ENCODE measurements at places on chromosomes 2 and 18.

DNA sequence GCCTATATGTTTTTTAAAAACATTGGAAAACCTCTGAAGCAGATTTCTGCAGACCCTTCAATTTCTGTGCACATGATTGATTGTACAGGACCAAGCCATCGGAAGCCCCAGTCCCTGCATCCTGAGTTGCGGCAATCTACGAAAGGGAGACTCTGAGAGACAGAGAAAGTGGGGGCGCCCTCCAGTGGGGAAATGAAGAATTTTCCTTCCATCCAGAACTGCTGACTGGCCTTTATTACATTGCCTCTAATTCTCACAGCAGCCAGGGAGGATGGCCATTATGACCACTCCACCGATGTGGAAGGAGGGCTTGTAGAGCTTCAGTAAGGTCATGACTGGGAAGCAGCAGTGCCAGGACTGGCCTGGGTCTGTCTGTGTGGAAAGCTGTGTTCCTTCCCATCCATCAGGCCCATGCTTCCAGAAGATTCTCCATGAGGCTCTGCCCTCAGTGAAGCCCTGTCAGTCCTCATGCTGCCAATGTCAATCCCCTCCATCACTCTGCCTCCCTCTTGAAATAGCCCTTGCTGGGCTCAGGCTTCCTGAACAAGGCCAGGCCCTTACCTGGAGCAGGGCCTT is 20.0 kb upstream of the RESP18 start:
- DNase-seq = peak; percentile 52

GRCh38 chr2:118059919-118060478 is 28.3 kb upstream of the INSIG2 start:
- DNase-seq = no peak

DNA sequence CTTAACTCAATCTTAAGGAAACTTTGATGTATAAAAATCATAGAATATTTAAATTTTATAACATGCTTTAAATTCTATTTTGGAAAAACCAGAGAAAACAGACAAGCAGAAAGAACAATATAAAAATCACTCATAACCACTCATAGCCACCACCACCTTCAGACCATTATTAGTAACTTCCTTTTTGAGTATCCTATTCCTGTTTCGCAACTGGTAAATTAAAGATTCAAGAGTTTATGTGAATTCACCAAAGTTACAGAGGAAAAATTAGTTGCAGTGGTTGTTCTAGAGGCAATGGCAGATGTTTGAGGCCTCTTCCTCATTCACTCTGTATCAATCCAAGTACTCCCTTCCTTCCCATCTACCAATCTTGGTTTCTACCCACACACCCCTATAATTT is 49.3 kb upstream of the PROKR1 start:
- DNase-seq = no peak

DNA sequence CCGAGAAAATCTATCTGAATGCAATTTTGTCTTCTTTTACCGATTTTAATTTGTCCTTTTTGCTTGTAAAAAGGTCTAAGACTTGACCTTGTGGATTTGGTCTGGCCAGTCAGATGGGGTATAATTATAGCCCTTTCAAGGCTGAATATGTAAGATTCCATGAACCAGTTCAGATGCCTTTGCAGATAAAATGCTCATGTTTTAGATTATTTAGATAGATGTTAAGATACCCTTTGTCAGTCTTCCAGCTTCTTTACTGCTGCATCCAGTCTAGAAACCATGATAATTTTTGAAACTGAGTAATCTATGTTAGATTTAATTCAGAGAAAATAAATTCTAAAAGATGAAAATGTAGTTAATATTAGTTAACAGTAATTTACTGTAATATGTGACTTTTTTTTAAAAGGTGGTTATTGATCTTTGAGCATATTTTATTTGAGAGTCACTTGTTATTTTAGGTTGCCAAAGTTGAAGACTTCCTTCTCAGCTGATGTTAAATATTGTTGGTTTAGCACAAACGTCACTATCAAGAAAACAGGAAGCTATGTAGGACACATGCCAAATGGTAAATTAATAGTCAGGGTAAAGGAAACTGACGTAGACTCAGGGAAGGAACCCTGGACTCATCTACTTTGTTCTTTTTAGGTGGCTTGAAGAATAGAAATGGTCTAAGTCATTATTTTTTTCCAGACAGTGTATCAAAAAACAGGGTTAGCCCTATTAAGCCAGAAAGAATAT is 29.8 kb downstream of the BABAM2 start:
- DNase-seq = no peak

GRCh38 chr2:97698530-97698929 is 14.8 kb upstream of the ZAP70 start:
- DNase-seq = no peak

- DNase-seq = no peak
Measured at GRCh38 chr18:23307567-23308295, 145.4 kb upstream of the RIOK3 start.

DNA sequence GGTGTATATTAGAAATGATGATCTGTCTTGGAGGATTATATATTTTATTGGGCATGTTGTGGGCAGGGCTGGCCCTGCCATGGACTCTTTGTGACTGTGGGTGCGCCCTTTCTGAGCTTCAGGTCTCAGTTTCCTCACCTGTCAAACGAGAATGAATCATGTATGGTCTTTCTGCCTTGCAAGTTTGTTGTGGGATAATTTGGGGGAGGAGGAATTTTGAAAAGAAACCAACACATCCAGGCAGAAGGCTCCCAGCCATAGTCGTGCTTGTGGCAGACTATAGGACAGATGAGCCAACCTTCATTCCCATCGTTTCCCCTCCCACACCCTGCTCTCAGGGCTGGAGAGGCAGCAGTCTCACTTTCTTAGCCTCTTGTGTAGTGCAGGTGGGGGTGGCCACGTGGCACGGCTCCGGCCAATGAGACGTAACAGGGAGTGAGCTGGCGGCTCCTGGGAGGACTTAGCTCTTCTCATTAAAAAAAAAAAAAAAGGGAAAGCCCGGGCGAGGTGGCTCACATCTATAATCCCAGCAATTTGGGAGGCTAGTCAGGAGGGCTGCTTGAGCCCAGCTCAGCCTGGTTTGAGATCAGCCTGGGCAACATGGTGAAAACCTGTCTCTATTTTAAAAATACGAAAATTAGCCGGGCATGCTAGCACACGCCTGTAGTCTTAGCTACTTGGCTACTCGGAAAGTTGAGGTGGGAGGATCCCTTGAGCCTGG is 63.1 kb downstream of the RHOB start:
- DNase-seq = peak; percentile 77

DNA sequence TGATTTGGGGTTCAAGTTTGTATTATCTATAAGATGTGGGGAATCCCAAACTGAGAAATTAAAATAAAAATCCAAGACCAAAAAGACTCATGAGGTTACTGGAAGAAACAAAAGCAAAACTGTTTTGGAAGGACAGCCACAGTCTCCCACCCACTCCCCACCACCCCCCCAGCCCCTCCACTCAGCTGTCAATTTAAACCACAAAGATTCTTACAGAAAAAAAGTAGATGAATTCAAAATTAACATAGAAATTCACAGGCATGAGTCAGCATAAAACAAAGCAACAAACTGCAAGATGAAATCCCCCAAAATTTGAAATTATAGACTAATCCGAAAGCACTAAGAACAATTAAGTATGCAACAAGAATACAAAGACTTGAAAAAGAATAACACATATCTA is 12.1 kb downstream of the MAP4K3 start:
- no peak for DNase-seq

DNA sequence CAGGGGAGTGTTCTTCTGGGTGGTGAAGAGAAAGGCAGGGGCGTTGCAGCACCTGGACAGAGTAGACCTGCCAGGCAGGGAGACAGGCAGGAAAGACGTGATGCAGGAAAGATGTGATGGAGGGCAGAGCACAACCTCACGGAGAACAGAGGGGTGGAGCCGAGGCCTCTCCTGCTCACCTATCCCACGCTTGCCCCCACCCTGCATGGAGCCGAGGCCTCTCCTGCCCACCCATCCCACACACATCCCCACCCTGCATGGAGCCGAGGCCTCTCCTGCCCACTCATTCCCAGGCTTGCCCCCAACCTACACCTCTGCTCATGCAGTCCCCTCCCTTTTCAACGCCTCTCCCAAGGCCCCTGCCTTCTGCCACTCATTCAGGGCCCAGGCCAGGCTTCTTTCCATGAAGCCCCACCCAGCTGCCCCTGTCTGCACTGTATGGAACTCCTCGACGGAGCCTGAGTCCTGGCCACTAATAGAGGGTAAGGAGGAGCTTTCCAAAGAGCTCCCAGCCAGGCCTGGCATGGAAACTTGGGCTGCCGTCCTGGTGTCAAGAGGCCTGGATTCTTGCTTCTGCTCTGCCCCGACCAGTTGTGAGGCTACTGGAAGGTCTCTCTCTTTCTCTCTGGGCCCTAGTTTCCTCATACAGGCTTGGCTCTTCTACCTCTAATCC is 32.0 kb upstream of the LOXHD1 start:
- DNase-seq = no peak

- no peak for DNase-seq
Measured at GRCh38 chr2:212712991-212713390, 174.4 kb upstream of the ERBB4 start.

DNA sequence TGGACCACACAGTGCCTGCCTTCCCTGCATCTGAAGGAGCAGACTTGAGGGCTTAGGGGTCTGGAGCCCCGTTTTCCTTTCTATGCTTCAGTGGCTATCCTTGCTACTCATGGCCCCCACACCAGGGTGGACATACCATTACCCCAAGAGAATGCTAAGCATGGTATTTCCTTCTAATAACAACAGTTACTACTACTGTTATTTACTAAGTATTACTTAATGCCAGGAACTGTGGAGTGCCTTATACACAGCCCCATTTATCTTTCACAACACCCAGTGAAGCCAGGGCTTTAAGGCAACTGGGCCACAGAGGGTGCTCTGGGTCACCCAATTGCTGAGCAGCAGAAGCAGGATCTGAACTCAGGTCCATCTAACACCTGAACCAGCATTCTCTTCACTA is 5.8 kb upstream of the PAX8 start:
- DNase-seq = no peak

DNA sequence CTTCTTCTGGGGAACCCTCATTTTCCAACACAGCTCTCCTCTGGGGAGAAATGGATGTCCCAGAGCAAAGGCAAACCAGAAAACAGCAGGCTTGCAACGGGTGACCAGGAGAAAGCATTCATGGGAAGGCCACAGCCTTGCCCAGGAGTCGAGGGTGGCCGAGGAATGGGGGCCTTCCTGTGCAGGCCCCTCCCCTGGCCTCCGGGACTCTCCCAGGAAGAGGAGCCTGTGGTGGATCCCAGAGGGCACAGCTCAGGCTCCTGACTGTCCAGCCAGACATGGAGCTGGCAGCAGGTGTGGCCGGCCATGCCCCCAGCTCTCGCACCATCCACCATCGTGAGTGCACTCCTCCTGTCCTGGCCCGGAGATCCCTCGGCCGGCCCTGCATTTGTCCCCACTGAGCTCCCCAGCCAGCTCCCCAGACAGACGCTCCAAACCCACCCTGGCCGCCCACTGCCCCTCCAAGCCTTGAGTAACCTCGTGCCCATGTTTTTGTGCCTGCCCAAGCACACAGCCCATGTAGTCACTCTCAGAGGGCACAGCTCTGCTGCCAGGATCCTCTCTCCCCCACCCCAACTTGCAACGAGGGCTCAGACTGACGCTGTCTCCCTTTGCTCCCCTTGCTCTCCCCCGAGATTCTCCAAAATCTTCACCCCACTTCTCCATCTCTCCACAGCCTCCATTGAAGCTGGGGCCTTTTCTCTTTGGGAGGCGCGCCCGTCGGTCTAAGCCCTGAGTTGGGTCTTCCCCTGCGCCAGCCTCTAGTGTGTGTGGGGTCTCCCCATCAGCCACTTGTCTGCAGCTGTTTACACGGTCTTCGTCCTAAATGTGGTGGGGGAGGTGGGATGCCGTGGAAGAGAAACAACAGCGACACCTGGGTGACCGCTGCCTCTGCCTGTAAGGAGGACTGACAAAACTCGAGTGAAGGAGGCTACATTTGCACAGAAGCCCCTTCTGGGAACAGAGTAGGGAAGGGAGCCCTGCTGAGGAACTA is 9.8 kb downstream of the PRLH start:
- DNase-seq = no peak

DNA sequence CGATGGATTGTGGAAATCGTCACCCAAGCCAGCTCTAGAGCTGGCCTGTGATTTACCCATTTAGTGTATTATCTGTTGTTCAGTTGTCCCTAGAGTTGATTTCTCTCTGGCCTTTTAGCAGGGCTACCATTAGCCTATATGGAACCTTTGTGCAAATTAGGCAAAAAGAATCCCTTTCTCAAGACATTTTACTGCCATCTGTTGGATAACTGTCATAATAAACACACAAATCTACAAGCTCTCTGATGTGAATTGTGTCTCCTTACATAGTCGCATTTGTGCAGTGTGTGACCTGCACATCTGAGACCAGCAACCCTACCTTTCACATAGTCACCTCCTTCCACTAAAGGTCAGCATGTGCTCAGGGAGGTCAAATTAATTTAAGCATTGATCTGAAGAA is 34.0 kb downstream of the LOXHD1 start:
- DNase-seq = no peak

- DNase-seq = no peak
Measured at GRCh38 chr2:85164145-85164569, 31.0 kb downstream of the TCF7L1 start.

GRCh38 chr2:168592181-168592831 is 136.2 kb downstream of the CERS6 start:
- DNase-seq = no peak

DNA sequence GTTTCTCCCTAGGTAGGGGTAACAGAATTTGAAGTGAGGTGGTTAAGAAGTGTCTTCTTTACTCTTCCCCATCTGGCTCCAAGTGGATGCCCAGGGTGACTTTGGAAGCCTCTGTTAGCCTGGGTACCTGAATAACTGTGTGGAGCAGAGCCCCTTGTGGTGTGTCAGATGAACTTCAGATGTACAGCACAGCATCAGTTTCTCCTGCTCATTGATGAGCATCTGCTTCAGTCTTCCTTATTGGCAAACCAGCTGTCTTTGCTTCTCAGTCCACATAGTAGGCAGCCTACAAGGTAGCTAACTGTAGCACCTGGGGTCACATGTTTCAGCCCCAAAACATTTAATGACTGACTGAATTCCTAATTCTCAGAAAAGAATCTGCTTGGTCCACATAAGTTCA is 56.2 kb upstream of the ATP8B1 start:
- DNase-seq = no peak

GRCh38 chr18:2884706-2885285 is 38.0 kb downstream of the EMILIN2 start:
- no peak for DNase-seq

DNA sequence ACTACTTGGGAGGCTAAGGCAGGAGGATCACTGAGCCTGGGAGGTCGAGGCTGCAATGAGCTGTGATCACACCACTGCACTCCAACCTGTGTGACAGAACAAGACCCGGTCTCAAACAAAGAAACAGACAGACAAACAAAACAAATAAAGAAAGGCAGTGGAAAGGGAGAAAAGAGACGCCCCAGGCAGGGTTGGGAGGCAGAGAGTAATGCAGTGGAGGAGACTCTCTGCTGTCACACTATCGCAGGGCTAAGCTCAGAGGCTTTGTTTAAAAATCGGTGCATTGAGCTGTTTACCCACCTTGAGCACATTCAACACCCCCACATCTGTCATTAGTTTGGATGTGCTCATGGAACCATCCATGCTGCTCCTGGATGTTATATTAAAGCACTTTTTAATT is 84.2 kb upstream of the RMP24 start:
- DNase-seq = no peak

- DNase-seq = no peak
Measured at GRCh38 chr18:41933778-41934177, 21.3 kb upstream of the PIK3C3 start.

GRCh38 chr2:133732982-133733900 is 165.0 kb upstream of the NCKAP5 start:
- no peak for DNase-seq

- DNase-seq = no peak
Measured at GRCh38 chr18:8602040-8602439, 7.2 kb upstream of the RAB12 start.

- DNase-seq = no peak
Measured at GRCh38 chr2:67374949-67375348, 22.2 kb upstream of the ETAA1 start.

GRCh38 chr2:152407204-152407721 is 72.3 kb downstream of the FMNL2 start:
- DNase-seq = no peak

Data from NCI-H774 (cell line).